HAP-1 (cell line): ENCODE measurements at places on chromosomes 7 and 10.

GRCh38 chr10:124657806-124658205 lies 86.4 kb downstream of the FAM53B start:
- no peak for DNase-seq

DNA sequence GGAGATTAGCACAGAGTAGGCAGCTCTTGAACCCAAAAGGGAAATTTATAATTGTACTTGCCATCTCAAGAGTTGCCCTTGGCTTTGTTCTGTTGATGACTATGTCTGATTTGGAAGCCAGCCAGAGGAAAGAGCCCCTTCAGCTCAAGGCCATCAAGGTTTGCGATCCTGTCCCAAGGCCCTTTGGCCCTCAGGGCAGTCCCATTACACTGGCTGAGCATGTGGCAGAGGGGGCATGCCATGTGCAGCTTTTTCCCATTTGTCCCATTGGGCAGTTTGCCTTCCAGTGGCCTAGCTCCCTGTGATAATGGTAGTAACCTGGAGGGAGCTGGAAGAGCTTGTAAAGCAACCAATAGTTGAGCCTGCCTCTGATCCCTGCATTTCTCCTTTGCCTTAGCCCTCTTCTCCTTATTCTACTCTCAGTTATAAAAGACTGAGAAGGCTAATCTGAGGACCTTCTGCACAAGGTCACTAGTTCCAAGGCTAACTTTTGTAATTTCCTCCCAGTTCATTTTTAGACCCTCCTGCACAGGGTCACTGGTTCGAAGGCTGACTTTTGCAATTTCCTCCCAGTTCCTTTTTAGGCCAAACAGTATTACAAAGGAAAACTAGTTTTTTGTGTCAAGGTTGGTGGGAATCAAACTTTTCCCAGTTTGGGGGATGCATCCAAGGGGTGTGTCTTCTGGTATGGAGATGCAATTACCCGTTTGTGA lies 31.0 kb upstream of the ARHGAP12 start:
- no peak for DNase-seq

GRCh38 chr10:97006364-97006763 lies 174.3 kb downstream of the LCOR start:
- no peak for DNase-seq

DNA sequence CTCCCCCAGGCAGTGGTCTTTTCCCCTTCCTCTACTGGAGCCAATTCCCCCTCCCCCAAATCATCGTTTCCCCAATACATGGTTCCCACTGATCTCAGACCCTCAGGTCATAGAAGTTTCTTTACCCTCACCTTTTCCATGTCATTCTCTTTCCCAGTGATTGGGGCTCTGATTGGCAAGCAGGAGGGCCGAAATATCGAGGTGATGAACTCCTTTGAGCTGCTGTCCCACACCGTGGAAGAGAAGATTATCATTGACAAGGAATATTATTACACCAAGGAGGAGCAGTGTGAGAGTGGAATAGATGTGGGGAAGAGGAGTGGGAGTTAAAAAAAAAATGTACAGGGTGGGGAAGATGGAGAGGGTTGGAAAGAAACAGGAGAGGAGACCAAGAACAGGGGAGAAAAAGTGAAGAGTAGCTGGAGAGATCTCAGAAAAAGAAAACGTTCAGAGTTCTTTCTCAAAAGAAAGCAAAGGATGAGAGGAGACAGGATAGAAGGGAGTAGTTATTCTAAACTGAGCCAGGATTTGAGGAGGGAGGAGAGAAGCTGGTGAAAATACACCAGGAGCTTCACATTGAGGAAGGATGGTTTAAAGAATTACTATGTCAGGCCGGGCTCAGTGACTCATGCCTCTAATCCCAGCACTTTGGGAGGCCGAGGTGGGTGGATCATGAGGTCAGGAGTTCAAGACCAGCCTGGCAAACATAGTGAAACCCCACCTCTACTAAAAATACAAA lies 858 bp downstream of the COPS6 start:
- no peak for DNase-seq

- DNase-seq, result no peak
These were observed 4.2 kb downstream of the SUGCT start for GRCh38 chr7:40138973-40139372.

DNA sequence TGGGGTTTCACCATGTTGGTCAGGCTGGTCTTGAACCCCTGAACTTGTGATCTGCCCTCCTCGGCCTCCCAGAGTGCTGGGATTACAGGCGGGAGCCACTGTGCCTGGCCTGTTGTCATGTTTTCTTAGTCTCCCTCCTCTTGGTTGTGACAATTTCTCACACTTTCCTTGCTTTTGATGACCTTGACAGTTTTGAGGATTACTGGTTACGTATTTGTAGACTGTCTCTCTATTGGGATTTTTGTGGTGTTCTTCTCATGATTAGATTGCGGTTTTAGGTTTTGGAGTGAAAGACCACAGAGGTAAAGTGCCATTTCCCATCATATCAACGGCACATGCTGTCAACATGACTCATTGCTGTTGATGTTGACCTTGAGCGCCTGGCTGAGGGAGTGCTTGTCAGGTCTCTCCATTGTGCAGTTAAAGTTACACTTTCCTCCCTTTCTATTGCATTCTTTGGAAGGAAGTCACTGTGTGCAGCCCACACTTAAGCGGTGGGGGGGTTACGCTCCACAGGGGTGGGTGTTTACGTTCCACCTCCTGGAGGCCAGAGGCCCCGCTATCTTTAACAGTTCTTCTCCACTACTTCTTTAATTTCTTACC lies 10.8 kb downstream of the NEURL1 start:
- DNase-seq, result no peak

DNA sequence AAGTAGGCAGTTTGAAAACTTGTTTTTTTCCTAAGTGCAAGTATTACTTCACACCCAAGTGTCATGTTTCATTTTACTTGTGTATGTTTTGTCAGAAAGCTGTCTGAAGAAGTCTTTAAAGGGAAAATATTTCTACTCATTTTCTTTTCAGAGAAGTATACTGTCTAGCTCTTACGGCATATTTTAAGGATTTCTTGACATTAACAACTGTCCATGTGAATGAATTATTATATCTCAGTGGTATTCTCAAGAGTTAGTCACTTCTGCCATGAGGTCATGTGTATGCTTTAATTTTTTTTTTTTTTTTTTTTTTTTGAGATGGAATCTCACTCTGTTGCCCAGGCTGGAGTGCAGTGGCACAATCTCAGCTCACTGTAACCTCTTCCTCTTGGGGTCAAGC lies 229.5 kb downstream of the BICC1 start:
- DNase-seq, result no peak

DNA sequence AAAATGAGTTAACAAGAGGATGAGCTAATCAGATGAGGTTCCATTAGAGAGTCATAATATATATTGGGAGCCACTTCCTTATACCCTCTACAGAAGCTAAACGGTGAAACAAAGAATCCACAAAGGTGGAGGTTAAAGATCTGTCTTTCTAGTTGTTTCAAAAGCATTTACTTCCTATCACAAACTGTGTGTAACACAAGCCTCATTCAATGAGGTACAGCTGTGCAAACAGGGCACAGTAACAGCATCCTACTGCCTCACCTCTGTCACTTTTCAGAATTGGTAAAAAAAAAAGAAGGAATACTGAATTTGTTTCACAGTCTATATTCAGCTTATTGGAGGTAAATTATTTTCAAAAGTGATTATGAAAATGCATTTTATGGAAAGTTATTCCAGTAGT lies 128.7 kb downstream of the AGMO start:
- no peak for DNase-seq

GRCh38 chr7:288671-289101 lies 1.3 kb upstream of the FOXL3 start:
- no peak for DNase-seq

DNA sequence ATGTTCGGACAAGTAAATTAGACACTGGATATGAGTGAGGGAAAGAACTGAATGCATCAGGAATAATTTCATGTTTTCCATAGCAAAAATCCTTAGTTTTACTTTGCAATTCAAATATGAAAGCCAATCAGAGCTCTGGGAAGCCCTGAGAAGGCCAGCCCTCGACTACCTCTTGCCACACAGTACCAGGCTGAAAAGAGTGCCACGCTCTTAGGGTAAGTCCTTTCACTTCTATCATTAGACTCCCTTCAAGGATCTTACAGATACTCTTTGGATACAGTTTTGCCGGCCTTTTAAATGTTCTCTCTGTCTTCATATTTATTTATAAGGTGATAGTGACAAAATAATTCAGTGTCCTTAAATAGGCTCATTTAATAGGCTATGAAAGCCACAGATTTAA lies 1.9 kb downstream of the COBL start:
- DNase-seq, result no peak

GRCh38 chr10:75955973-75956502 lies 524.6 kb downstream of the LRMDA start:
- no peak for DNase-seq

- DNase-seq, result no peak
These were observed 56.9 kb upstream of the PPP1R3C start for GRCh38 chr10:91689731-91690168.

DNA sequence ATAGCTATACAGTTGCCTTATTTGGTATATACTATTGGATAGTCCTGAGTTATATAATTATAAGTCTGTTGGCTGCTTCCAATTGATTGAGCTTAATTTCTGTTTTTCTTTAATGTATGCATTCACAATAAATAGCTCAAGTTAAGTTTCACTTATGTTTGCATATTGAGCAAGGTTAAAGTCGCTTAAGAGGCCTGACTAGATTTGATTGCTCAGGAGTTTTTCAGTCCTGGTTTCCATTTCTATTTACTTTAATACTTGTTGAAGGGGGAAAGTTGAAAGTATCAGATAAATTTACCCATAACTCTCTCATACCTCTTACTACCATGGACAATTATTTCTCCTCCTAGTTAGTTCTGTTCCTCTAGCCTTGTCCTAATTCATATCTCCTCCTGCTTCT lies 294.7 kb downstream of the ARL4A start:
- DNase-seq, result no peak

DNA sequence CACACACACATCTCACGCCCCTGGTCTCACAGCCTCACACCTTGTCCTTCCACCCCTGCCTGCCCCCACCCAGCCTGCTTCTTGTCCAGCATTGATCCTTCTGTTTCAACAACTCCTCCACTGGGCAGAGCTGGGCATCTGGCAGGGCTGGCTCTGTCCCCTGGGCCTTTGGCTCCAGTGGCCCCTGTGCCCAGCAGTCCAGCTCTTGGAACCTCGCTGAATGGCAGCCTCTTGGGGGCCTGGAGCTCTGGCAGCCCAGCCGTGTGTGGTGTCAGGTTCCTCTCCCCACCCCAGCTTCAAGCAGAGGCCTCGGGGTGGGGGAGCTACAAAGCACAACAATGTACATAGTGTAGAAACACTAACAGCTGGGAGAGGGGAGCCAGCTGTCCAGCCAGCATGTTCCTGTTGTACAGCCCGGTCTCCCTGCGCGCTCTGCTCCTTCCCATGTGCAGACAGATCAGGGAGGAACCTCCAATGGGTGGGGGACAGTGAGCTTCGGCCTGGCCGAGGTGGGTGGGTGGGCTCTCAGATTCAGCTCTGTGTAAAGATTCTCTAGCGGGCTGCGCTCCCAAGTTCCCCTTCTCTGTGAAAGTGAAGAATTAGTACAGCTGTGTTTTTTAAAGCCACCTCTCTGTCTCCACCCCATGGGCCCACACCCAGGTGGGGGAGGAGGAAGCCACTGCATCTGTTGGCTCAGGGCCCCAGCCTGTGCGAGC lies 19.4 kb downstream of the ZMIZ2 start:
- no peak for DNase-seq

- no peak for DNase-seq
These were observed 36.3 kb downstream of the MET start for GRCh38 chr7:116708248-116708647.

DNA sequence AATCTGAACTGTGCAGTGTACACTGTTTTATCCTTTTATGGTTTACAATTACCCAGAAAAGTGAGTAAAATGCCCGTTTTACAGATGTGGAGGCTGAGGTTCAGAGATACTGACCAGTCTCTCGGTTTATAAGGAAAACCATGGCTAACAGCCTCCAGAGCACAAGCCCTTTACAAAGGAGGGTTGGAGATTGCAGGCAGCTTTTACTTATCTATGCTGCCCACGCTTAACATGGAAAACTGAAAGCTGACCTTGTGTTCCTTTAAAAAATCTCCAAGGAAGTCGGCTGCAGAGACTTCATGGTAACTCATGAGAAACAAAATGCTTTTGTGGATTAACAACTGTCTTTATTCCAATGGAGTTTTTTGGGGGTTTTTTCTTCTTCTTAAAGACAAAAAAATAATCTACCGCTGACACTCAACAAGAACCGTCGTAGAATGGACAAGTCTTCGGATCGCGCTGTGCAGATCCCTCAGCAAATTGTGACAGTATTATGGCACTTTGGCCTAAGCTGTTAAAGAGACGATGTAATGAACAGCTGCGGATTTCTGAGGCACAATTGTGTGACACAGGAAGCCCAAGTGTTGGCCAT lies 654 bp upstream of the SLF2 start:
- DNase-seq, result no peak

DNA sequence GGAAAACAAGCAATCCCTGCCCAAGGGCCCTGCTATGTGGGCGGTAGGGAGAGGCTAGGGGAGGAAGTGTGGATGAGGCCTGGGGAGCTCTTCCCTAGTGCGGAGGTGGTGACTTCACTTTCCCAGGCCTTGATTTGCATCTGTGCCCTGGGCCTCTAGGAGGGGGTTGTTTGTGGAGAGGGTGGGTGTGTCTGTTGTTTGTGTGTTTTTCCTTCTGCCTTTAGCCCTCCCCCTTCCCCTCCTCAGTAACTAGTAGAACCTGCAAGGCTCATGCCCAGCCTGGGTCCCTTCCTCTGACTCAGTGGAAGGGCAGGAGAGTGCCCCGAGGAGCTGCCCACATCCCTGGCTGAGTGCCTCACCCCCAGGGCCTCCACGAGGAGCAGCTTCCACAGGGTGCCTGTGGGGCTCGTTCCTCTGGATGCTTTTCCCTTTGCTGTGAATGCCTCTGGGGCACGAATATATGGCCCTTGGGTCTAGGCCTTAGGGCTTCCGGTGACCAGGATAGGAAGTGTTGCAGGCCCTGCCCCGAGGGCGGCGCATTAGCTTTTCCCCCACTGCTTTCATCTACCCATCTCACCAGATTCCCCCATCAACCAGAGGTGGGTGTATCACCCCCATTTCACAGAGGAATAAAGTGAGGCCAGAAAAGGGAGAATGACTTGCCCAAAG lies 89.4 kb upstream of the DUSP5 start:
- no peak for DNase-seq

GRCh38 chr7:138247568-138248333 lies 171.5 kb downstream of the AKR1D1 start:
- DNase-seq, result peak; percentile 52

DNA sequence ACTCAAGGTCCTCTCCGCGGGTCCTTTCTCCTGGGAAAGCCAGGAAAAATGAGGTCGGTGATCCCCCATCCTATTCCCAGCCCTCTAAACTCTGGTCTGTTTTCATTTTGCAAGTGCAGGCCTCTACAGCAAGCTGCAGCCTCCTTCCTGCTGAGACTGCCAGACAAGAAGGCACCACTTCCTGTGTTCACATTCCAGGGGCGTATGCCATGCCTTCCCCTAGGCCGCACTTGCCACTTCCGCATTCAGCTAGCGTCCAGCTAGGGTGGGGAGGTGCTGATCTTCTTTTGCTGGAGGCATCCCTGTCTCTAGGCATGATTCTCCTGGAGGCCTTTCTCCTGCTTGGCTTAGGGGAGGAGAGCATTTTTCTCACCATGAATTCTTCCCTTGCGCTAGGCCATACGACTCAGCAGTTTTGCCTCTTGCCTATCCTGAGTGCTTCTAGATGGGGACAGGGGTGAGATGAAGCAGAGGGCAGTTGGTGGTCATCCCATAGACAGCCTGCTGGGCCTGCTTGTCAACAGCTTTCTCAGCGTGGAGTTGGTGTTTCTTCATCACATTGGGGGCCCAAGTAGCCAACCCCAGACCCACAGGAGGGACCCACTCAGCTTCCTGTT lies 328.9 kb downstream of the RPS24 start:
- no peak for DNase-seq
